Breast epithelium (tissue), 4 donors: ENCODE measurements at places on chromosomes 4 and X.

GRCh38 chr4:21571100-21571499, 377.5 kb downstream of the KCNIP4 start:
- DNase-seq: no peak

DNA sequence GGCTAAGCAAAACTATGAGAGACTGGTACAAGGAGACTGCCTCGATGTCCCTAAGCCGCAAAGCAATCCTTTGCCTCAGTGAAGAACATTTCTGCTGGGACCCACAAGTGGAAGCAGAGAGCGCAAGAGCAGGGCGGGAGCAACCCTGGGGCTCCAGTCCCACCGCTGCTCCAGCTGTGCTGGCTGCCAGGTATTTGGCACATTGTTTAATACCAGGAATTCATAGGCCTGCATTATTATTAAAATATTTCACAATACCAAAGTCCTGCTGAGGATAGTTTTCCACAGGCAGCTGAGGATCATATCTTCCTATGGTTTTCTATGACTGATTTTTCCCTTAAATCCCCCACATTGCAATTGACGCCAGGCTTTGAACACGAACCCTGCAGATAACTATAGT, 163.5 kb upstream of the TLL1 start:
- no peak for DNase-seq

DNA sequence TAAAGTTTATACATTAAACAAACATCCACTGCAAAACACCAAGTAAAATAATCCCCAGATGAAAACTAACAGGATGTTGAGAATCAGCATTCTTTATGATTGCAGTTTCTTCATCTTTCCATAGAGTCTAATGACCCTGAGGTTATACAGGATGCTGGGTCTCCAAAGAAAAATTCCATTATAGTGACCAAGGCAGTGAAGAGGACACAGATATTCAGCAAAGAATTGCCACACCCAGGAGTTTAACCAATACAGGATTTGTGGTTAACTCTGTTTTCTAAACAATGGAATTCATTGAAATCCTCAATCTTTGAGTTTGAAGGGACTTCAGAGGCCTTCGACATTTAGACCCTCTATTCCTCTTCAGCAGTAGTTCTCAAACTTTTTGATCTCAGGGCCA, 76.2 kb upstream of the ESX1 start:
- DNase-seq: no peak

DNA sequence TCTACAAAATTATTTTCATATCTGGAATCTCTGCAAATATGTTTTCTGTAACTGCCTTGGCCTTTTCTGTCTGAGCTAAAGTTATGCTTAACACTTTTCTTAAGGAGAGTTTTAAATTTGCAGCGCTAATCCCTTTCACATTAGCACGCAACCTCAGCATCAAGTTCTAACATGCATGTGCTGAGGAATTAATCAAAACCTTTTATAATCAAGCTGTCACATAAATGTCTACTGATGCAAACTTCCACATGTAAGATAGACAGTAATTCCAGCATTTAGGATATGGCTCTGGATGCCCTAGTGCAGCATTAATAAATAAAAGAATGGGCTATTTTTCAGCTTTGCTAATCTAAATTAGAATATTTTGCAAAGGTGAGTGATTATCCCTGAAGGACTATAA, 17.5 kb upstream of the NEIL3 start:
- DNase-seq: no peak

DNA sequence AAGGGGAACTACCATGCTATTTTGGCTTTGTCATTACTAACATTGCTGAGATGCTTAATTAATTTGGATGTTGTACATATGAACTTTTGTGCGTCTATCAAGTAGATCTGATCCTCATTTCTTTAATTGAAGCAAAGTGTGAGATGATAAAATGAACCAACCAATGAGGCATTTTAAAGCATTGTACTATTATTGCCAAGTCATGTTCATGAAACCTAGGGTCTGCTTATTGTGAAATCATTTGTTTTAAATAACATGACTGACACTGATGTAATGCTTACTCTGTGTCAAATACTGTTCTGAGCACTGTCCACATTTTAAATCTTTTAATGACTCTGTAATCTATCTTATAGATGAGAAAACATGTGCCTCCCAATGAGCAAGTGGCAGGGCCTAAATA, 57.7 kb downstream of the C4orf33 start:
- no peak for DNase-seq

GRCh38 chrX:154547245-154548027, at the start of gene IKBKG:
Gene IKBKG, plus strand, starts transcription at chrX:154547620. Its CDS starts 4,383 bp downstream, at chrX:154552003.
- DNase-seq: peak; percentile 83

- no peak for DNase-seq
Observed at GRCh38 chr4:97003715-97004114, 1139.6 kb downstream of the STPG2 start.

DNA sequence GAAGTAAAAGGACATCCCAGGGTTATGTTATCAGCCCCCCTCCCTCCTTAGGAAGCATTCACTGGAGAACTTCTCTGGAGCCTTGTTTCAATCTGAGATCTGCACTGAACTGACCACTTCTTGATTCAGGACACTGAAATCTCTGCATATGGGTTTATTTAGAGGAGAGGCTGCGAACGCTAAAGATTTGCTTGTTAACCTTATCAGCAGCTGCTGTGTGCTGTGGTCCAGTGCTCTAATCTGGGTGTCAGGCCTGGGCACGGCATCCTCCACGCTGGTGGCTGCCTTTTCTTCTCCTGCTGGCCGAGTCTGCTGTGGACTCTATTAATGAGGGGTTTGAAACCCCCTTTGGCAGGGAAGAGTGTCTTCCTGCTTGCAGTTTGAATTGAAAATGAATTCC, 1094.7 kb upstream of the TENM3 start:
- no peak for DNase-seq

DNA sequence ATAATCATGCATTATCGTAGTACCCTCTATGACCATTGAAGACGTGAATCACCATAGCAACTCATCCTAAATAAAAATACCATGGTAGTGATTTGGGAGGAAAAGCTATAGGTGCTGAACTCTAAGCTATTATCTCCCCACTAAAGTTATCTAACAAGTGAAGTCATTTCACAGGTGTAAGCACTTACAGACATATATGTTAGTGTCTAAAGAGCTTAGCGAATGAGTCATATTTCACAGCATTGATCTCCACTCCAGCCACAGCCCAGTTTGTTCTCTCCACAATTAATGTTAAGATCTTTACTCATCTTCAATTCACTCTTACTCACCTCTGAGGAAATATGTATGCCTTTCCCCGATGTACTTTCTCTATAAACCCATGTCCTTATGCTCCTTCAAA, 57.0 kb downstream of the DCAF8L1 start:
- no peak for DNase-seq

DNA sequence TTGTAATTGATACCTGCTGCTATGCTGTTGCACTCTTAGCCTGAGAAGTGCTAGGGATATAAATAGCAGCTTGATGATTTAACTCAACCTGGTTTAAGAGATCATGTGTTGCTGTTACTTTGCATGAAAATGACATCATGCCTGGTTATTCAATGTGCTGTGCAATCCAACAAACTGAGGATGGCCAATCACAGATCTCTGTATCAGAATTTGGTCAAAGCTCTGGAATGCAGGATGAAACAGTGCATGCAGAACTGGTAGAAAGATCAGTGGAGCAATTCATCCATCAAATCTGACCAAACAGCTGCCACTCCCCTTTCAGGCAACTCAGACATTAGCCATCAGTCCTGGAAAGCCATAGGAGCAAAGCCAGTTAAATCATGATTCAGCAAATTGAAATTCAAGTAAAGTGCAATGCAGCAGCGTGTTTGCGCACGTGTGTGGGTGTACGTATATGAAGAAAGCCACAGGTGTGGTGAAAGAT, 160.3 kb upstream of the RASGEF1B start:
- DNase-seq: no peak

DNA sequence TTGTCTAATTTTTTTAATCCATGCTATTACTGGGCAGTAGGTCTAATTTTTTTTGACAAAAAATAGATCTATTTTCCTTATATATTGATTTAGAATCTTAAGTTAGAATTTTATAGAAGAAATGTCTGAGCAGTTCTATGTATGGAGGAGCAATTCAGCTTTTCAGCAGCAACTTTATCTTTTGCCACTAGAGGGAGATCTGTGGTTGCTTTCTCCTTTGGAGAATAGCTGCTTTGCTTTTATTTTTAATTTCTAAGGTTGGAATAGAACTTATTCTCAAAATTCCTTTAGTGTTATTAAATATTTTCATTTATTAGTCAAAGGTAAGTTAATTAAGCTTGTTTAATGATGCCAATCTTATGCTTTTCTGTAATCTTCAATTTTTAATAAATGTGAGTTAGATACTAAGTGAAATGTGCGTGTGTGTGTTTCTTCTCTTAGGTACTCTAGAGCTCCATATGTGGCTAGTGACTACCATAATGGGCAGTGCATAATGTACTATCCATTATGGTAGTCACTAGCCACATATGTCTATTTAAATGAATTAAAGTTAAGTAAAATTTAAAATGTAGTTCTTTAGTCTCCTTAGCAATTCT, 29.3 kb downstream of the FAM199X start:
- DNase-seq: no peak

- DNase-seq: no peak
Observed at GRCh38 chr4:42371305-42372252, 25.7 kb upstream of the SHISA3 start.

- no peak for DNase-seq
Observed at GRCh38 chrX:147403040-147403439, 508.7 kb upstream of the FMR1 start.

DNA sequence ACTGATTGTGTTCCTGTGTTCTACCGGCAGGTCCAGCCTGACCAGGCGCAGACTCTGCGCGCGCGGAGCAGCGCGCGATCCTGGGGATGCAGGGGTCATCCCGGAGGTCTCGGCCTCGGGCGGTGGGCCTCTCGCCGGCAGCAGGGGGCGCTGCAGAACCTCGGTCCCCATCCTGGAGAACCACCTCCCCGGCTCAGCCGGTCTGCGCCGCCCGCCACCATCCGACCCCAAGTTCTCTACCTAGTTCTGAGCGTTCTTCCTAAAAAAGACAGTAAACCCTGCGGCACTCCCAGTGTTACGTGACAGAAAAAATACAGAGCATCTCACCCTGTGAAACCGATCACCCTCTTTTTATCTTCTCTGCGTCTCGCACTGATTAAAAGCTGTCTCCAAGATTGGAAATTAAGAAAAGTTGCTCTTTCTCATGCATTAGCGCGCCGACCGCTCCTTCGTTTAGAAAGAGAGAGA, 1.6 kb downstream of the TRPC3 start:
- peak; percentile 64 for DNase-seq

DNA sequence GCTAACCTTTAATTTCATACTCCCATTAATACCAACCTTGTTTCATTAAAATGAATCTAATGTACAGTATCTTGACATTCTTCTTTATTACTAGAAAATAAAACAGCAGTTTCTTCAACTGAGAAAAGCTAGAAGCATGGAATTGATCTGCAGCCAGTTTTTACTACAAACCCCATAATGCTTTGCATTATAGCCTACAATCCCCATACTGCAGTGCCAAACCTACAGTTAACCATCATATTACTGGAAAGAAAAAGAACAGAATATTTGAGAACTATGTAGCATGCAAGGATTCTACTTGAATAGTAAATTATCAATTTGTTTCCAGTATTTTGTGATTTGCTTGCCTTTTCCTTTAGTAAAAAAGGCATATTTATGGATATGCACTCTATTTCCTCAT, 3.2 kb upstream of the IL1RAPL1 start:
- DNase-seq: no peak

- DNase-seq: peak; percentile 24
Observed at GRCh38 chr4:8832113-8832915, 39.3 kb downstream of the HMX1 start.
